Progenitor cell of endocrine pancreas (in vitro differentiated cells): ENCODE measurements at places on chromosomes 12 and 14.

DNA sequence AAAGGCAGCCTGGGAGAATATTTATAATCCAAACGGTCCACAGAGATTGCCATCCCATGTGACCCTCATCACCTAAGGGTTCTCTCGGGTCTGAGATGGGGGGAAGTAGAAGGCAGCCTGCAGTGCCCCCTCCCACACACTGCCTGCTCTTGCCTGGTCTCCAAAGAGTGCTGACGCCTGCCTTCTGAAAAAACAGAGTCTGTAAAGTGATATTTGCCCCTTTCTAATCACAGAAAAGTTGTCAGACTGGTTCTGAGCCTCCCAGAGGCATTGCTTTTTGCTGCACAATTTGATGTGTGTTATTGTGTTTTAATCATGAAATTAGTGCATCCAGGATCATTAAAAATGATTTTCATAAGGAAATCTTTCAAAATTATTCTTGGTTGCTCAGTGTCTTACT, 59.2 kb downstream of the TMEM30B start:
- no peak for DNase-seq

GRCh38 chr12:83158613-83159207, 472.0 kb downstream of the TMTC2 start:
- no peak for DNase-seq

GRCh38 chr12:83153177-83153576, 466.5 kb downstream of the TMTC2 start:
- no peak for DNase-seq

GRCh38 chr12:8088574-8088973, 6.5 kb downstream of the NECAP1 start:
- no peak for DNase-seq

DNA sequence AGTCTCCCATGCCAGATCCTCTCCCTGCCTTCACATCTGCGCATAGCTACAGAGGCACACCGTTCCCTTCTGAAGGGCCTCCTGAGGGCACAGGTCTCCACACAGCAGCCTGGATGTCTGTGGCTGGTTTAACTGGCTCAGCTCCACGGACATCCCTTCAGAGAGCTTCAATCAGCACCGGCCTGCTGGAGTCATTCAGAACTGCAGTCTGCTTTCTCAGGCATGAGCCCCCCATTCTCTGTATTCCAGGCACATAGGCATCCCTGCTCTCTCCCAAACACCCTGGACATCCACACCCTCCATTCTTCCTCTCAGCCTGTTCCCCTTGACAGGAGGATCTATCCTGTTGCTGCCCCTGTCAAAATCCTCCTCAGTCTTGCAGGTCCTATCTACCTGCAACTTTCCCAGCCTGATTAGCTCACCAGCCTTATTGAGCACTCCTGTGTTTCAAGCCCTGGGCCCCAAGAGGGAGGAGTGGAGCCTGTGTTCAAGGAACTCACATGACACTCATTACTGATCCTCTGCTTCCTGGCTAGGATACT, 2.9 kb upstream of the DHRS2 start:
- no peak for DNase-seq
